ENCODE measurements at places on chromosomes 2 and 18.
A peak's percentile ranks its signal among the peaks of the same experiment; 100 is the strongest.

GRCh38 chr18:72940986-72941385 lies 73.2 kb upstream of the NETO1 start:
- no peak for DNase-seq

GRCh38 chr18:666177-666576 lies 8.7 kb downstream of the TYMS start:
- DNase-seq: no peak

- DNase-seq: no peak
These were observed 329.9 kb upstream of the TNP1 start for GRCh38 chr2:217189747-217190146.

DNA sequence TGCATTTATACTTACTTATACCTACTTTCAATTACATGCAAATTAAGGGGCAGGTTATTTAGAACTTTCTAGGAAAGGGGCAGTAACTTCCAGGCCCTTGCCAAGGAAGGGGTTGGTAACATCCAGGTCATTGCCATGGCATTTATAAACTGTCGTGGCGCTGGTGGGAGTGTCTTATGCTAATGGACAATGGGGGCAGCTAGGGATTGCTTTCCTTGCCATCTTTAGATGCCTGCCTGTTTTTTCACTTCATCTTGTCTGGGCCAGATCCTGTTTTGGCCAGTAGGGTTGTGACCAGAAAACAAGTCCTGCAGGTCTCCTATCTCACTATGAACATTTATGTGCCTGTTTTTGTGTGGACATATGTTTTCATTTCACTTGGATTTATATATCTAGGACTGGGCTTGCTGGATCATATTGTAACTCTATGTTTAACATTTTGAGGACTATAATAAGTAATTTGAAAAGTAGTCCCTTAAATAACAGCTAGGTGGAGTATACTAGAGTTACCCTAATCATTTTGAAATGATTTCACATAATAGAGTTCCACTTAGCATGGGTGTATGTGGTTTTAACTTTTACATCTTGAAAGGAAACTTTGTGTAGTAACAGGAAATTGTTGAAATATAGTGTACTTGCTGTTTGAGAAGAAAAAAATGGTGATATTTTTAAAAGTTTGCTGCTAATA lies 56.1 kb downstream of the LCLAT1 start:
- DNase-seq: no peak

- no peak for DNase-seq
These were observed 10.6 kb downstream of the PLCD4 start for GRCh38 chr2:218618102-218618860.

GRCh38 chr2:145411493-145411892 lies 891.6 kb upstream of the ZEB2 start:
- no peak for DNase-seq

DNA sequence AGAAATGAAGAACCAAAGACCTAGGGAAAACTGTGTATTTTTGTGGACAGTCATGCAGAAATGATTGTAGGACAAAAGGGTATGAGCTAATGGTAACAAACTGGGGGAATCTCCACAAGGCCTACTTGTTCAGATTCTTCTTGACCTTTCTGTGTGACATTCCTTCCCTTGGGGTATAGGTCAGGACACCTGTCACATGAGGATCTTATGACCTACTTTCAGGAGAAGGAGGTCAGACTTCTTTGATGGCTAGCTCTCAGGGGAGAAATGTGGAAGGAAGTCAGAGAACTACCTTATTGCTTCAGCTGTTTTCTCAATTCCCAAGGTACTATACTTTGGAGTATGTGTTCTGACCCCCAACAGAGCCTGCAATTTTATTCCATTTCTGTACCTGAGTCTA lies 40.7 kb upstream of the TANK start:
- no peak for DNase-seq

GRCh38 chr18:59479776-59480175 lies 120.7 kb upstream of the LMAN1 start:
- no peak for DNase-seq

GRCh38 chr2:223313101-223313500 lies 261.1 kb downstream of the KCNE4 start:
- DNase-seq: no peak

- no peak for DNase-seq
These were observed 34.8 kb downstream of the SF3B1 start for GRCh38 chr2:197399887-197400540.

GRCh38 chr18:61750840-61751668 lies 141.8 kb downstream of the RNF152 start:
- no peak for DNase-seq

GRCh38 chr2:44184106-44184505 lies 15.4 kb downstream of the PPM1B start:
- no peak for DNase-seq

DNA sequence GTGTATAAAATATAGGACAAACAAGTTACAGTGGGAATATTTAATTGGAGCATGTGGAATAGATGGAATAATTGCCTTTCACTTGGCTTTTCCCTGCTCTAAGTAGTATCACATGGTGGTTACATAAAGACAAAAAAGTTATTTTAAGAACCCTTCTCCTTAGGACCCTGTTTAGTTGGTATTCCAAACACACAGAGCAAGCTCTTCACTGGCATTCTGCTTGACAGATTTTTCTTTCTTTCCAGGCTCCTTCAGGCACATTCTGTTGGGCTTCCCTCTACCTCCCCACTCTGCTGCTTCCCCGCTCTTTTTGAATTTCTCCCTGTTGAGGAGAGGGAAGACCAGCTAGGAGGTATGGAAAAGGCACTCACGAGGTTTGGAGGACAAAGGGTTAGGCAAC lies 29.0 kb upstream of the DARS1 start:
- no peak for DNase-seq

DNA sequence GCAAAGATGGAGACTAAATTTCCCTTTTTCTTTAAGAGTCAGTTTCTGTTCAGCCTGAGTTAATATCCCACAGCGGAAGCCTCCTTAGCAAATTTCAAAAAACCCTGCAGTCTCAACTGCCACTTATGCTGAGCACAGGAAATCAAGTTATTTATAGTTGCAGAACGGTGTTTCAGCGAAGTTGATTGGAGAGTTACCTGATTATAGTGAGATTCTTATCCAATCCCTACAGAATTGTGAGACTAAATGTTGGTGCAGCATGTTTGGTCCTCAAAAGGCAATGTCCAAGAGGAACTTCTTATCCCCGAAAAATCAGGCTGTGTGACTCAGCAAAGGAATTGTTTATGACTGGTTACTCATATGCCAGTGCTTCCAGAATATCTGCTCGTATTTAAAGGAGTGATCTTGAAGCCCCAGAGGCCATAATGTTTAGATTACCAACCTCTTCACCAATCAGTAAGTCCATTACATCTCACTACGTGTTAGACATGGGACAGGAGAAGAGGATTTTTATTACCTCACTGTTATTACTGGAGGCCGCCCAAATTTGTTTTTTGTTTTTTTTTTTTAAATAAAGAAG lies 67.9 kb downstream of the LRRFIP1 start:
- DNase-seq: no peak

DNA sequence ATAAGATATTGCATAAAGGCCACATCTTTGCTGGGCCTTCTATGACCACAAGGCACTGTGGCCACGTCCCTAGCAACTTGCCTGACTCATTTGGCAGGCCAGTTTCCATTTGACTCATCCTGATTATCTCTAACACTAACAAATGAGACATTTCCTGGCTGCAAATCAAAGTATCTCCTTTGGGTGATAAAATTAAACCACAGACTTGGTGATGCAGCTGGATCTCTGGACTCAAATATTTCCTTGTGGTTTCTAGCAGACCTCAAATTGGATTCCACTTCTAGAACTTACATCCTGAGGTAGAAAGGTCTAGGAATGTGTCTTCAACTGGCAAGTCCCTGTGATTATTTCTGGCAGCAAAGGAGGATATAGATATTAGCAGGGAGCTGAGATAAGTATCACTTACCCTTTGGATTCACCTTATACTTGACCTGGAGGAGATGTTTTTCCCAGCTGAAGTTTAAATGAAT lies 167.9 kb upstream of the NXPH2 start:
- no peak for DNase-seq

DNA sequence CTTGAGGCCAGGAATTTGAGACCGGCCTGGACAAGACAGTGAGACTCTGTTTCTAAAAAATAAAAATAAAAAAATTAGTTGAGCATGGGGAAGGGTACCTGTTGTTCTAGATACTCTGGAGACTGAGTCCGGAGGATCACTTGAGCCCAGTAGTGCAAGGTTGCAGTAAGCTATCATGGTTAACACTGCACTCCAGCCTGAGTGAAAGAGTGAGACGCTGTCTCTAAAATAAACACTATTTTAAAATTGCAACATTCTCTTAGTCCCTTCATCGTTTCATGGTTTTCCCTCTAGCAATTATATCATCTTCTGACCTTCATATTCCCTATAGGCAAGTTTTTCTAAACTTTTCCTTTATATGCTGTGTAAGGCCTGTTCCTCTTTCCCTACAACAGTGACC lies 248.5 kb downstream of the VAPA start:
- no peak for DNase-seq

DNA sequence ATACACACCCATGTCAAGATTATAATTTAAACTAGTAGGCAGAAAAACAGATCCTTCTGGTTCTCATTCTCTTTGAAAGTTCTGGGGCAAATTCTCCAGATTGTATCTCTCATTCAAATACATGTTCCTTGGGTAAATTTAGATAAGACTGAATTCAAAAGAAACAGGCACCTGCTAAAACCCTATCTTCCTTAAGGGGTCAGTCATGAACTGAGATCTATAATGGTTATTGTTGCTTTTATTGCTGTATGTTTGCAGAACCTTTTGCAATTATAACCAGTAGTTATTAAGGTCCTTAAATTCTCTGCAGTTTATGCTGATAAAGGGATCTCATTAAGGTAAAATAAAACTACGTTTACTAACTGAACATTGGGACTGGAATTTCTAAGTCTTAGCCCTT lies 83.5 kb downstream of the MYO5B start:
- DNase-seq: no peak

- DNase-seq: peak; percentile 75
These were observed 59.4 kb upstream of the CTLA4 start for GRCh38 chr2:203808046-203808750.

DNA sequence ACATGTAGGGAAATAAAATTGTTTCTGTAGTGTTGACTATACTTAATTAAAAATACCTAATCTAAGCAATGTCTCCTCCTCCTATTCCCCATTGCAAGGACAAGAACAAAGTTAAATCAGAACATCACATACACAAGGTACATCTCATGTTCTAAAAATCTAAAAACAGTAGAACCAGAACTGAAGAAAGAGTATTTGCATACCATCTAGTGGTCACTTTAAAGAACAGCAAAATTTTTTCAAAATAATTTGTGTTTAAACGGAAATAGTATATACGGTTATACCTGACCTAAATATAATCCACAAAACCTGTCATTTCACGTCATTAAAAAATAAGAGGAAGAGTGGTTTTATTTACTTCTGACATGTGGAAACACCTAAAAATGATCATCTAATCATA lies 294.3 kb upstream of the KCNH7 start:
- DNase-seq: peak; percentile 57

- no peak for DNase-seq
These were observed 136.9 kb upstream of the FBXO11 start for GRCh38 chr2:48043131-48043700.

GRCh38 chr2:23293063-23293462 lies 91.9 kb upstream of the KLHL29 start:
- DNase-seq: no peak

- no peak for DNase-seq
These were observed 78.1 kb downstream of the MAP4K4 start for GRCh38 chr2:101775636-101776035.

DNA sequence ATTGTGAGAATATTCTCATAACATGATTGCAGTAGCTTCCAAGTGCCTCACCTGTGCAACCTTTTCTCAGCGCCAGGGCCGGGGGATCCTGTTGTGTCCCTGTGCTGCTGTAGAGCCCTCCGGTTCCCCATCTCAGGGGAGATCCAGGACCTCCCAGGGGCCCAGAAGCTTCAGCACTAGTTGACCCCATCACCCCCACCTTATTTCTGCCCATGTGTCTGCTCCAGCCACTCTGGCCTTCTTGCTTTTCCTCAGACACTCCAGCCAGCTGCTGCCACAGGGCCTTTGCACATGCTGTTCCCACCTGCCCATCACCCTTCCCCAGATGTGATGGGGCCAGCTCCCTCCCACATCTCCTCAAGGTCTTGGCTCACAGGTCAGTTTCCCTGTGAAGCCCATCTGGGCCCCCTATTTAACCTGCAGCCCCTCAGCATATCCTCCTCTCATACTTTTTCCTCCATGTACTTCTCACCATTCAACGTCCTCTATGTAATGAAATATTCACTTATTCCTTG lies 226.5 kb downstream of the SEPTIN10 start:
- DNase-seq: no peak

- DNase-seq: no peak
These were observed 272.6 kb downstream of the NEDD4L start for GRCh38 chr18:58316396-58317342.

GRCh38 chr2:14182227-14182946 lies 450.1 kb upstream of the LRATD1 start:
- no peak for DNase-seq

GRCh38 chr18:66632756-66633155 lies 28.9 kb upstream of the CDH19 start:
- DNase-seq: no peak

DNA sequence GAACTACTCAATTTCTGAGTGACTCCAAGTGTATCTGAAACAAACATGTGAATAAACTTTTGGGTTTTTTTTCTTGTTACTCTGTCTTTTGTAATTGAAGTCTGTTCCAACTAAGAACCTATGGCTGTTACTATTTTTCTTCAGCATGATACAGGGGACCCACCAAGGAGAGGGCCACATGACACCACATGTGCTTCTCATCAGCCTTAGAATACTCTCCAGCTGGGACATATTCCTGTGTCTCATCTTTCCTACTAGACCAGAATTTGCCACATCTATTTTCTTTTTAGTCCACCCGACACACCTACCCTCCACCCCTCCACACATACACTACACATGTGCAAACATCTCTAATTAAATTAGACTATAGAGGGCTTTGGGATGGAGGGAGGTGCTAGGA lies 191.7 kb upstream of the NDUFV2 start:
- no peak for DNase-seq

DNA sequence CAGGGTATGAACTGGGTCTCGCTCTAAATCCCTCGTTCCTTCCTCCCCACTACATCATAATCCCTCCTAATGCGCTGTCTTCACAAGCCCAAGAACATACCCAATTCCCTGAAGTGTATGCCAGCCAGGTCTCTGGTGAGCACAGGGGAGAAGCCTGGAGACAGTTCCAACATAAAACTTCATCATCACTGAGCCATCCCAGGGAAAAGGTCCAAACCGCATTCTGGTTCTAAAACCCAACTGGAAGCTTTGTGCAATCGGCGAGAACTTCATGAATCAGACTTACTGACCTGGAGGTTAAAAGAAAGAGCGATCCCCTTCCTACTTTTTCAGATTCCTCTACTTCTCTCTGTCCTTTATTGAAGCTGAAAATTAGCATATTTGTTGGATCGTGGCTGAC lies 132.7 kb downstream of the ALPK2 start:
- DNase-seq: no peak

- no peak for DNase-seq
These were observed 69.3 kb downstream of the BCL11A start for GRCh38 chr2:60484133-60484645.

DNA sequence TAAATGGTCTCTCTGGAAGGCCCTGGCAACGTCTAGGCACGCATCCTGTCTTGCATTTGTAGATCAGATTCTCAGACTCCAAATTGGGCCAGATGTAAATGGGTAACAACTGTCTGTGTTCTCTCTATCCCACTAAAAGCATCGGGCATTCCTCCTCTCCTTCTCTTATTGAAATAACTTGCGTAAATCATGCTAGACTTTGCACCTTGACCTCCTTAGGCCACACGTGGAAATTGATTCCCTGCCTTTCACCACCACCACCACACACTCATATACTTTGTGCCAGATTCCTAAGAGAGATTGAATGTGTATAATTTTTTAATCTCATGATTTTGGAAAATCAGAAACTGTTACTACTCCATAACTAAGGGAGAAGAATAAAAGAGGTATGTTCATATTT lies 21.3 kb downstream of the MAPRE3 start:
- no peak for DNase-seq

Data from SK-N-DZ (cell line).